ELR (cell line): ENCODE measurements at places on chromosomes 1 and 21.
A peak's percentile ranks its signal among the peaks of the same experiment; 100 is the strongest.

DNA sequence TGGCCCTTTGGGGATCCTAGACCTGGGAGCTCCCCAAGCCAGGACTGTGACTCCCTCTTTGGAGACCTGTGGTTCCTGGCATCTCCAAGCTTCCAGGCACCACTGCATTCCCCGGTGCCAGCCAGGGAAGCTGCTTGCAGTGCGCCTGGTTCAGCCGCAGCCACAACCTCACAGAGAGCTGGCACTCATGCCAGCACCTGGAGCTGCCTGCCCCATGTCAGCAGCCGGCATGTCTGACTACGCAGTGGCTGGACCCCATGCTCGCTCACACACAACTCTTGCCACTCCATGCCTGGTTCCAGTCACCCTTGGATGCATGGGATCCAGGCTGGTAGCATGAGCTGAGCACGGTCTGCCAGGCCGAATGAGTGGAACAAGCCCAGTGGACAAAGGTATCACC, 426.6 kb downstream of the LRRIQ3 start:
- no peak for DNase-seq

DNA sequence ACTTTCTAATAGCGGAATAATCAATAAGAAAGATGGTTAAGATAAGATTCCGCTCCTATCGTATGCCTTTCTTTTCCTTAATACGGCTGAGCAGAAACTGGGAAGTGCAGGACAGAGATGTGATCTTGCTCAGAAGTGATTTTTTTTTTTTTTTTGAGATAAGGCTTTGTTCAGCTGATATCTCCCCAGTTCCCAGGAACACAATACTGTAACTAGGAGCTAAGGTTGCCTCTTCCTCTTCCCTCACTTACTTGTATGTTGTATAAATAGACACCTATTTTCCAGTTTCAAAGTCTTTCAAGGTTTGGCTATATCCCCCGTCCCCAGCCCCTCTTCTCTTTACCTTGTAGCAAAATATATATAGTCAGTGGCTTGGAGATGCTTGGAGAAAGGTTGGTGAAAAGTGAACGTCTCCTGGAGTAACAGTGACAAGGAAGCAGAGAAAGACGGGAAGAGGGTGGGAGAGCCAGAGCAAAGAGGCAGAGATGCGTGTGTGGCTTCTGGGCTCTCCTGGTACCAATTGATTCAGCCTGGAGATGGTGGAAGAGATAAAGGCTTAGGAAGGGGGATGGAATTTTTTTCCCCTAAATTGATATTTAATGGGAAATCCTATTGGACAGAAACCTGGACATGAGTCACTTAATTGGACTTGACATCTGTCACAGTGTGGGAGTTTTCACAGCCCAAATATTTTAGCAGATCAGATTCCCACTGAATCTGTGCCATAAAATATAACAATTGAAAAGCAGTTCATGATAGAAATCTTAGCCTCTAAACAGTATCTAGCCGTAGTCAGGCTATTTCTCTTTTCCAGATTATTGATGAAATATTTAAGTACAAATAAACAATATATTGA, at the start of gene NHLH2:
Gene NHLH2 (minus strand): TSS at position 522 of the 856 bp plus-strand sequence. CDS start 2,754 bp downstream, outside the sequence.
- DNase-seq = no peak

DNA sequence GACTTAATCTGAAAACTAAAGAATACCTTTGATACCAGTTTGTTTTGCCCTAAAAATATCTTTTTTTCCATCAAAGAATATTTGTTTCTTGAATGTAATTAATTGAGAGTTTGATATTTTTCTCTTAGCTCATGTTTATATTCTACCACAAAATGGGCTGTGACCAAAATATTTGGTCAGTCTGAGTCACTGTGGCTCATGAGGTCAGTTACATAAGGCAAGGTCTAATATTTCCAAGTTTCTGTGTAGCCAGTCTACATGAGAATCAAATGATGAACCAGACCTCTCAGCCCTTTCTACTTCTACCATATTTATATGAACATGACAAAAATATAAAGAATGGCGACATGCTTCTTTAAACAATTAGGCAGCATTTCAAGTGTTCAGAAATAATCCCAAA, 83.0 kb upstream of the IVNS1ABP start:
- peak; percentile 84 for DNase-seq

DNA sequence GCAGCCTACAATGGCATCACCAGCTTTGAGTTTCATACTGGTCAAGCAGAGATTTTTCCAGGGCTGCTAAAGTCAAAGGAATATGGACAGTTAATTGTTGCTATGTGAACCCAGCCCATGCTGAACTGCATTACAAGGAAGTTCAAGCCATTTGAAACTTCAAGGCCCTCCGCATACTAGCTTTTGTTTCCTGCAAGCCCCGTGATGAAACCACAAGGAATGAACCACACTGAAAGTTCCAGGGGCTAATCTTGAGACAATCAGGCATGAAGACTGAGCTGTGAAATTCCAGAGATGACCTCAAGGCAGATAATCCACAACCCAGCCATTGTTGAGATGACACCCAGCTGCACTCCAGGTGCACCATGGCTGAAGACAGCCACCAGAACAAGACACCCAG, 180.8 kb downstream of the C1orf21 start:
- peak; percentile 3 for DNase-seq

DNA sequence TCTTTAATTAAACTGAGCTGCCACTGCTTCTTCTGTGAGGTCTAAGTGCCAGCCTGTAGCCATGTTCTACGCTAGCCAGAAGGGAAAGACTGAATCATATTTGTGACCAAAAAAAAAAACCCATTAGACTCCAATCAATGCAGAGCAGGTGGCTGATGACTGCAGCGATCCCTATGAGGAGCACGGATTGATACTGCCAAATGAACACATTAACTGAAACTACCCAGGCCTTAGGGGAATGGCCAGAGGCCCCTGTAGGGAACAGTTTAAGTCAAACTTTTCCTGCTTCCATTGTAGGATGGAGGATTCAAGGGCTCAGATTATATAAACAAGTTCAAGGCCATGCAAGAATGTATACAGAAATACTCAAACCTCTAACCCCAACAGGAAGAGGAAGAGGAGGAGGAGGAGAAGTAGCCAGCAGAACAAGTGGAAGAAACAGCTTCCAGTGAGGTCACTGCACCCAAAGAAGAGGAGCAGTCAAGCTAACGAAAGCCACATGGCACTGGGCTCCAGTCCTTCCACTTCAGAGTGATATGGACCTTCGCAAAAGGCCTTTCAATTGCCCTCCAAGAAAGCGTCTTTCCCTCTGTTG, 328.3 kb downstream of the SMYD3 start:
- DNase-seq = no peak

DNA sequence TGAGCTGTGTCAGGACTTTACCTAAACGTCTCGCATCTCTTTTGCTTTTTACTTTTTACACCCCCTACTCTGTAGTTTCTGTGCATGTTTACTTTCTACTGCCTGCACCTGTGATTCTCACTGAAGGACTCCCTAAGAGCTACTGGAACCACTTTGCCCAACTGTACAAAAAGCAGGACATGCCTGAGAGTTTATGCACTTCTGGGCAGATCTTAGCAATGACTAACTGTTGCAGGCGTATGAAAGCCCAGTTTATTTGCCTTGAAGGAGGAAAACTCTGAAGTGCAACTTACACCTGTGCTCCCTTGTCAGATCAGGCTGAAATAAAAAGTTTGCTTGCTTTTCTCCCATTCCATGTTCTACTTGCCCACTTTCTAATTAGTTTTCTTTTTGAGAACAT, 467.0 kb upstream of the USP24 start:
- DNase-seq = no peak

- DNase-seq = no peak
These were observed 37.3 kb upstream of the HMGN1 start for GRCh38 chr21:39386194-39386593.

DNA sequence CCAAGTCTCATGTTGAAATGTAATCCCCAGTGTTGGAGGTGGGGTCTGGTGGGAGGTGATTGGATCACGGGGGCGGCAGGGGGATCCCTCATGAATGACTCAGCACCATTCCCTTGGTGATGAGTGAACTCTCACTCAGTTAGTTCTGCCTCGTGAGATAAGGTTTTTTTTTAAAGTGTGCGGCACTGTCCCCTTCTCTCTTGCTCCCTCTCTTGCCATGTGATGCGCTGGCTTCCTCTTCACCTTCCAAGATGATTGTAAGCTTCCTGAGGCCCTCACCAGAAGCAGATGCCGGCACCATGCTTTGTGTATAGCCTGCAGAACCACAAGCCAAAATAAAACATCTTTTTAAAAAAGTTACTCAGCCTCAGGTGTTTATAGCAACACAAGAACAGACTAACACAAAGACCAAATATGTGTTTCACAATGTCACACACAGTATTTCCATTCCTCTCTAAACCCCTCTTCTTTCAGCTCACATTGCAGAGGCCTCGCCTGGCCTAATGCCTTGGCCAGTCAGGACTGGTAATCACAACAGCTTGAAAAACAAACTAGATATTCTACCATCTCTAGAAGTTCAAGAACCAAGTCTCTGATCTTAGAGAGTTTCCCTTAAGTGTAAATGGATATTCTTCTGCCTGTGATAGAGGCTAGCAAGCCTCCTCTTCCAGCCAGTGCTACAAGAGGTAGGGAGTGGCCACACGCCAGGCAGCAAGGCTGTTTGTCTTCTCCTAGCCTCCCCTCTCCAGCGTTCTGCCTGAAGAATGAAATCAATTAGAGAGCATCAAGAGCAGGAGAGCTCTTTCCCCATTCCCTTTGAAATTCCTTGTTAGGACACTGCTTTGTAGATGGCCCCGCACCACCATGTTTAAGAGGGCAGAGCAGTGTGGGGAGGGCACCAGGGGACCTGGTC, 19.6 kb upstream of the RAP1A start:
- DNase-seq = no peak

DNA sequence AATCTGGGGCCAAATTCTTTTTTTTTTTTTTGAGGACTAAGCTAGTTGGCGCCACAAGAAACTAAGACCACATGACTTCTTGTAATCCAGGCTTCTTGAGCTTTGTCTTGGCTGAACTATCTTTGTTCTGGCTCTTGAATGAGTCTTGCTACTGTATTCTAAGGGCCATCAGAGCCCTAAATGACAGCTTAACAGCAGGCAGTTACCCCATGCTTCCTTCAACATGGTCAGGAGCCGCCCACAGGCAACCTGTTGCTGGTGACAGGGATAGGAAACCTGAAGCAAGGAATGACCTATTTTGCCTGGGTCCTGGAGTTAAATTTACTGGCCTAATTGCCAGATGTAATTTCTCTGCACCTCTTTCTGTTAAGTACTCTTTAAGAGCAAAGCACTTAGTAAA, 188.2 kb upstream of the PLXNA2 start:
- no peak for DNase-seq
